ENCODE measurements at places on chromosomes 11 and 22.

- no peak for DNase-seq
Observed at GRCh38 chr22:21622011-21622918, 7.6 kb downstream of the YDJC start.

GRCh38 chr22:35299673-35300499 is at the start of gene TOM1:
TSS of gene TOM1 (plus strand) at chr22:35299894. CDS start at chr22:35299929, 35 bp downstream.
- DNase-seq = peak; percentile 96

DNA sequence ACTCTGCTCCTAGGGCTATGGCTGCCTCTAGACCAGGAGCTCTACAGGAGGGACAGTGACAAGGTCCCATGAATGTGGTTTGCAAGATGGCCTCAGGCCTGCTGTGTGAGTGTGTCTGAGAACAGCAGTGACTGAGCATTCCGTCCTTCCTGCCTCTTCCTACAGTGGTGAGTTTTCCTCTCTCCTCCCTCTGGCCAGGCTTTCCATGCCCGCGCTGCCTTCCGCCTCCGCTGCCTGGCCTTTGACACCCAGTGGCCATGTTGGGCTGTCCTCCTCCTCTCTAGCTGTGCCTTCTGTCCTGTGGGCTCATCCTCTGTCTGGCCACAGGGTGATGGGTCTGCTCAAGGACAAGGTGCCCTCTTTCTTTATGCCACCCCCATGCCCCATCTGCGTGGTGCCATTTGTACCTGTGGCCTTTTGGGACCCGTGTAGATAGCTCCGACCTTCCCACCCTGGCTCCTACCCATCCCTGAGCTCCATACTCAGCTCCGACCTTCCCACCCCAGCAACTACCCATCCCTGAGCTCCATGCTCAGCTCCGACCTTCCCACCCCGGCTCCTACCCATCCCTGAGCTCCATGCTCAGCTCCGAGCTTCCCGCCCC is 970.4 kb downstream of the BRD1 start:
- no peak for DNase-seq

- DNase-seq = no peak
Observed at GRCh38 chr22:29194184-29194583, 11.5 kb upstream of the EMID1 start.

- DNase-seq = no peak
Observed at GRCh38 chr22:23500508-23501260, 79.4 kb downstream of the IGLL1 start.

GRCh38 chr11:72767203-72768062 is 15.2 kb upstream of the ARAP1 start:
- no peak for DNase-seq

GRCh38 chr11:22459048-22459447 is 120.9 kb downstream of the SLC17A6 start:
- DNase-seq = no peak

- no peak for DNase-seq
Observed at GRCh38 chr11:47220401-47220821, 5.6 kb downstream of the DDB2 start.

DNA sequence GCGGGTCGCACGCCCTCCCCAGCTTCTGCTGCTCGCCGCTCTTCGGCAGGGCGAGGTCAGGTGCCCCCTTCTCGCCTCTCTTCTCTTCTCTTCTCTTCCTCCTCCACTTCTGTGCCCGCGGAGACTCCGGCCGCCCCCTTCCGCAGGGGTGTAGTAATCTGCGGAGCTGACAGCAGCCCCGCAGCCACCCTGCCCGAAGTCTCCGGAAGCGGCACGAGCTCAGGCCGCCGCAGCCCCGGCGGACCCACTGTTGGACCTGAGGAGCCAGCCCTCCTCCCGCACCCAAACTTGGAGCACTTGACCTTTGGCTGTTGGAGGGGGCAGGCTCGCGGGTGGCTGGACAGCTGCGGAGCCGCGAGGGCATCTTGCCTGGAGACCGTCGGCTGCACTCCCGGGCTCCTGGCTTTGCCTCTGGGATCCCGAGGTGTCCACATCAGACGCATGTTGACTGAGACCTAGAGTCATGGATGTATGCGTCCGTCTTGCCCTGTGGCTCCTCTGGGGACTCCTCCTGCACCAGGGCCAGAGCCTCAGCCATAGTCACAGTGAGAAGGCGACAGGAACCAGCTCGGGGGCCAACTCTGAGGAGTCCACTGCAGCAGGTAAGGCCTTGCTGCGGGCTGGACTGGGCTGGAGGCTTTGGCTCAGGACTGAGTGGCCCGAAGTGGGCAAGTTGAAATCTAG is 486 bp downstream of the STIM1 start:
- no peak for DNase-seq

DNA sequence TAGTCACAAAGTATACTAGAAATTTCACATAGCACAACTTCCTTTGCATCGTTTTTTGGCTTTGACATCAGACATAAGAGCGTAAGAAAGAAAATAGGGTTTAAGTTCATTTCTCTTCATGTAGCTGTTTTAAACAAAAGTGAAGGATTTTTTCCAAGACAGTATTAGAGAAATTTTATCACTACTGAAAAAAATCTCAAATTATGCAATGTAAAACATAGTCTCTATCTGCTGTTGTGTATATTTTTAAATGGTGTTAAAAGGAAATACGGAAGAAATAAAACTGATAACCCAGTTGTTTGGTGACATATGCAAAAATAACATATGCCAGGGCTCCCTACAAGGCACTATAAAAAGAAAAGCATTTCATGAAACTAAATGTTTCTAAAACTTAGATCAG is 1449.4 kb downstream of the LRRC4C start:
- no peak for DNase-seq

GRCh38 chr22:37109242-37109917 is at the start of gene TMPRSS6:
TSS of gene TMPRSS6 (minus strand) at chr22:37109713. CDS start at chr22:37103417, 6,296 bp downstream.
- no peak for DNase-seq

GRCh38 chr11:32081901-32082300 is 9.0 kb upstream of the RCN1 start:
- DNase-seq = no peak

GRCh38 chr11:126891556-126892217 is 108.9 kb downstream of the KIRREL3 start:
- no peak for DNase-seq

- DNase-seq = no peak
Observed at GRCh38 chr11:32026766-32027165, 64.1 kb upstream of the RCN1 start.

GRCh38 chr22:24103301-24103700 is 78.0 kb upstream of the SUSD2 start:
- DNase-seq = no peak

- DNase-seq = no peak
Observed at GRCh38 chr11:119712459-119713358, 16.3 kb downstream of the NECTIN1 start.

- no peak for DNase-seq
Observed at GRCh38 chr11:11149671-11150459, 203.2 kb downstream of the CSNK2A3 start.

- DNase-seq = no peak
Observed at GRCh38 chr11:41399323-41399722, 60.1 kb downstream of the LRRC4C start.

- no peak for DNase-seq
Observed at GRCh38 chr11:119681361-119681910, 47.6 kb downstream of the NECTIN1 start.

Measured in activated T-cell treated with anti-CD3 and anti-CD28 coated beads for 4 hours (primary cell).